ENCODE measurements at places on chromosomes 2 and 18.
A peak's percentile ranks its signal among the peaks of the same experiment; 100 is the strongest.

DNA sequence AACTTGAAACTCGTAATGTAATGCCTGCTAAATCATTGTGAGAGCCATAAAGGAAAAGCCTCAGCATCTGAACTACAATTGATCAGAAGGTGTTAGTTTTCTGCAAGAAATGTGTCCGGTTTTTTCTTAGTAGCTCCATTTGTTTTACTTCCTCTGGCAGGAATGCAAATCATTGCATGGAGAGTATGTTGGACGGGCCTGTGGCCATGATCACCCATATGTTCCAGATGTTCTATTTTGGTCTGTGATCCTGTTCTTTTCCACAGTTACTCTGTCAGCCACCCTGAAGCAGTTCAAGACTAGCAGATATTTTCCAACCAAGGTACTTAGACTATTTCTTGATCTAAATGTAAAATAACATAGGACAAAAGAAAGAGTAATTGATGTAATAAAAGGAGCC, 126.6 kb downstream of the DPP4 start:
- DNase-seq, result no peak

DNA sequence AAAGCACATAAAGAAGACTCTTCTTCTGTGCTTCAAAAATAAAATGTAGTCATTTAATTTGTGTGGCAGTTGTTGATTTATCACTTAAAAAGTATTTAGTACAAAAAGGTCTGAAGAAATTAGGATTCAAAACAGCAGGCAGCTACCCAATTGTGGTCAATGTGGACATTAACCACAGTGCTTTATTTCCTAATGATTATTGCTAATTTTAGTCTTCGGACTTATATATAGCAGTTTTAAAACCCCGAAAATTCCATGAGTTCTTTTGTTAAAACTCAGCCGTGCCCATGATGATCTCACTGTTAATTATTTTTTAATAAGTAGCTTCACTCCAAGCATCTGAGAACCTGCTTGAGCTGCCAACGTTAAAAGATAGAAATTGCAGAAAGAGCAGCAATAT, 594.3 kb downstream of the STK39 start:
- no peak for DNase-seq

GRCh38 chr18:61085761-61086160, 247.5 kb upstream of the CDH20 start:
- DNase-seq, result no peak

- peak; percentile 46 for DNase-seq
Measured at GRCh38 chr2:114040826-114041225, 150.9 kb downstream of the ACTR3 start.
